Liver (tissue), 10 donors: ENCODE measurements at places on chromosomes 12 and 14. TPM values are rescaled to one million over a fixed set of nuclear protein-coding genes. Genes with fewer than 3 reads are reported as not detected.

Gene FSCB
- not detected for total RNA-seq

Gene ADCY4
- total RNA-seq, result 2.2 TPM

Gene KRT3
- total RNA-seq, result not detected

Gene KLRG1
- total RNA-seq, result 2.4 TPM

Gene LMBR1L
- total RNA-seq, result 23.7 TPM

Gene SDSL
- 22.4 TPM for total RNA-seq

- DNase-seq, result no peak
These were observed 12.4 kb upstream of the ITGB7 start for GRCh38 chr12:53219292-53219955.

DNA sequence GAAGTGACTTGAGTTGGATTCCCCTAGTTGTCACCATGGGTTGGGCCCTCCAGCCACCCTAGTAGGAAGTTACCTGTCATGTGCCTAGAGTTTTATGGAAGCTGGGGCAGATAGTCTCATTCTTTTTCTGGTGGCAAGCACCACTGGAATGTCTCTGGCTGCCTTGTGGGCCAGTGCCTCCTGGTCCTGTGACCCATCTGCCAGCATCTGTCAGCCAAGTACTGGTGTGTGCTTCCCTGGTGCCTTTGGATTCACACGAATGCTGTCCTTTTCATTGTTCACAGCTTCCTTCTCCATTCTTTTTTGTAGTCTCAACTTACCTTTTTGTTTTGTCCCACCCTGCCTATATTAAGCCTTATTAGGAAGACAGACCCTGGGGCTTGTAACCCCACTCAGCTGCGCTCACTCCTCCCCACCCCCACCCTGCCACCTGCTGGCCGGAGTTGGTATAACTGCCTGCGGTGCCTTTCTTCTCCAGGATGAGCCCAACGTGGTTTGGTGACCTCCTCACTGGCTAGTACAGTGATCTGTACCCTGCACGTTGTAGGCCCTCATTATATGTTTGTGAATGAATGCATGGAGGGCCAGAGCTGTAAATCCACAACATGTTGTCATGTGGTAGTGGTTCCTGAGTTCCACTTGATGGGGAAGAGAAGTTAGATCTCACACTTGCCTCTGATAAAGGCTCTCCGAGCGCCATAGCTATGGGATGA lies 125.7 kb downstream of the TSPAN9 start:
- DNase-seq, result peak; percentile 80

GRCh38 chr12:26688344-26688904 lies 144.6 kb downstream of the ITPR2 start:
- DNase-seq, result no peak

DNA sequence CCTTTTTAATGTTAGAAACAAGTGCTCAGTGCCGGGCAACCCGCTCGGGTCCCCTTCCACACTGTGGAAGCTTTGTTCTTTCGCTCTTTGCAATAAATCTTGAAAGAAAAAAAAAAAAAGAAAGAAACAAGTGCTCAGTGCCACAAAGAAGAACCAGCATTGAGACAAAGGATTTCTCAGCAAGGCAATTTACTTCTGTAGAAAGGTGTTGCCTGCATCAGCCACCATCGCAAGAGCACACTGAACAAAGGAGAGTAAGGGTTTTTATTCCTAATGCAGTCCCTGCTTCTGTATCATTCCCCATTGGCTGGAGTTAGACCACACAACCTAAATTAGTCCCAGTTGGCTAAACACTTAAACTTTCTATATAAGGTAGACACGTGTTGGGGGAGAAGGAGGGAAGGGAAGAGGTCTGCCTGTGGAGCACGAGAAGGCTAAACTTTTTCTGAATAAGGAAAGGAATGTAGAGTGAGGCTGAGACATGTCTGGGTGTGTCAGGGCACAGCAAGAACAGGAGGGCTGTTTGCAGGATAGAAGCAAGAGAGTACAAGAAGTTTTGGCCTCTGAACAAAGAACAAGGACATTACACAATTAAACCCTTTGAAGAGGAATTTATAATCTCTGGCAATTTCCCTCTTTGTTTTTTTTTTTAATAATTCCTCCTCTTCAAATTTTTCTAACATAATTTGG lies 21.4 kb downstream of the KLRF2 start:
- no peak for DNase-seq

DNA sequence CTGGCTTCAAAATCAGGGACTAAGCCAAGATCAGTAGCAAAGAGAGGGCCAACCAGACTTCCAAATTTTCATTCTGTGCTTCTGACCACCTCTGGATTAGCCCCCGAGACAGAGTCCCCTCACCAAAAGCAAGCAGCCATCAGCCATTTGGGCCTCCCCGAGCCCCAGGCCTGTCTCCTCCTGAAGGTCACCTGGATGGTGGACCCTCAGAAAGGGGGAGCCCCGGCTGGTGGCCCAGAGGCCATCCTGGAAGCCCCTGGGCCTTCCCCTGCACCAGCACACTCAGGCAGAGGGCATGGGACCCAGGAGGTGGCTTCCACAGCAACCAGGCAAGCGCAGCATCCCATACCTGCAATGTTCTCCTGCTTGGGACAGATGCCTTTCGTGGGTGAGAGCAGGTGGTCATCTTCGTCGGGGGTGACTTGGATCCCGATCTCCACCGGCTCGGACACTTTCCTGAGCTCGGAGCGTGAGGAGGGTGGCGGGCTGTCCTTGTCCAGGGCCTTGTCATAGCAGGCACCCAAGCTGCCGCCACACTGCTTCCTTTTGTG lies 14.8 kb downstream of the BCL11B start:
- DNase-seq, result no peak

GRCh38 chr14:91300283-91300895 lies 55.9 kb upstream of the GPR68 start:
- DNase-seq, result no peak

DNA sequence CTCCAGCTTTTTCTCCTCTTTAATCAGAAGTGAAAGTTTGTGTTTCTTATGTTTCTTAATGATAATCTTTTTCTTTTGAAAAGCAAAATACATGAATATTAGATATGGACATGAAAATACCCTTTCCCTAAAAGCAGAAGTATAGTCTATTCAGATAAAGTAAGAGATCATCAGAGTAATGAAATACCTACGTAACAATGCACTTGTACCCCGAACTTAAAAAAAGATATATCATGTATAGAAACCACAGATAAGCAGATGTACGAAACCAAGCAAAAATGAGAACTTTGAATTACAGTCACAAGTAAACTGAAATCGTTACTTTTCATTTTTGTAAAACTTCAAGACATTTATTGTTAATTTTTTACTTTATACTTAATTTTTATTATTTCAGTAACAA lies 1.5 kb upstream of the GPR65 start:
- DNase-seq, result no peak

DNA sequence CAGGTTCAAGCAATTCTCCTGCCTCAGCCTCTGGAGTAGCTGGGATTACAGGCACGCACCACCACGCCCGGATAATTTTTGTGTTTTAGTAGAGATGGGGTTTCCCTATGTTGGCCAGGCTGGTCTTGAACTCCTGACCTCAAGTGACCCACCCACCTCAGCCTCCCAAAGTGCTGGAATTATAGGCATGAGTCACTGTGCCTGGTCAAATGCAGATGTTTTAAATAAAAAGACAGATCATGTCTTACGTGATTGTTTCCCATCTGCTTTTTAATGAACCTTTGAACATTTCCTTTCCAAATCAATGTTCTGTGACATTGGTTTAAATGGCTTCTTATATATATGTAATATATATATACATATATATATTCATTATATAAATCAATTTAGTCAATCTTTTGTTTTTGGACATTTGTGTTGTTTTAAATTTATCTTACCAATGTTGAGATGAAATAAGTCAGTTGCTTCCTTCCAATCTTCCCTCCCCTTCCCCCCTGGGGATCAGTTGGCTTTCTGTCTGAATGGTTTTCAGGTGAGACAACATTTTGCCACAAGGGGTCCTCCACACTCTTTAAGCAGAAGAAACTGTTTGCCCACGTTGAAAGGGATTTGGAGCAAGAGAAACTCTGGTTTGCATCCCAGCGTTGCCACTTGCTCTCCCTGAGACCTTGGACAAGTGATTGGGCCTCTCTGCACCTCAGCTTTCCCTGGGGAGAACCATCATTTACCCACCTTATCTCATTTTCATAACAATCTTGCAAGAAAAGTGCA lies 47.6 kb upstream of the RBM19 start:
- DNase-seq, result no peak

DNA sequence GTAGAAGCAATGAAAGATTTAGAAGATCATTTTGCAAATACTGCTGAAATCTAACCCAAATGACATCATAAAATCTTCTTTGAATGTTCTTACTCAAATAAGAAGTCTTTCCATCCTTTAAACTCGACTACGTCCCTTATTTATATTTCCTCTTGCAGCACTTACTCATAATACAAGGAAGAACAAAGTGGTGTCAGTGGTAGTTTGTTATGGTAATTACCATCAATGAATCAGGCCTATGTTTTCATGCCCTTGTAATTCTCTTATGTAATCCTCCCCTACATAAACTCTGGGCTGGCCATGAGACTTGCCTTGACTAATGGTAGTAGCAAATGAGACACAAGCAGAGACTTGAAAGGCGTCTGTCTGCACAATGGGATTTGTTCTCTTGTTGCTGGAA lies 17.0 kb downstream of the EEA1 start:
- DNase-seq, result no peak

- DNase-seq, result no peak
These were observed 2.2 kb downstream of the ANGEL1 start for GRCh38 chr14:76810525-76810924.

- DNase-seq, result no peak
These were observed 1.9 kb downstream of the TMTC2 start for GRCh38 chr12:82688596-82688995.

DNA sequence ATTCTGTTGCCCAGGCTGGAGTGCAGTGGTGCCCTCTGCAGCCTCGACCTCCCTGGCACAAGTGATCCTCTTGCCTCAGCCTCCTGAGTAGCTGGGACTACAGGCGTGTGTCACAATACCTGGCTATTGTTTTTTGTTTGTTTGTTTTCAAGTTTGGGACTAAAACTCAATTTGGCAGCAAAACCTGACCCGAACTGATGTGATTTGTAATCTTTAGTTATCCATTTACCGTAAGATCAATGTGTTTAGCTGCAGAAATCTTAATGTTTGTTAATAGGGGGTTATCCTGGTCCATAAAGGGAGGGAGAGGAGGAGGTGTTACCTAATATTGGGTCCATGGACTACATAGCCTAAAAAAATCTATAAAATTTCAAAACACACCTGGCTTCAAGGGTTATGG lies 738 bp upstream of the C1S start:
- DNase-seq, result no peak

- DNase-seq, result no peak
These were observed 172.9 kb downstream of the CEP128 start for GRCh38 chr14:80768646-80769045.

GRCh38 chr14:36767603-36768281 lies 106.1 kb downstream of the PAX9 start:
- DNase-seq, result no peak
